Activated gamma-delta T cell treated with Interleukin-2 at 50 U/mL for 16 hours (primary cell): ENCODE measurements at places on chromosomes 7 and 10.

- no peak for DNase-seq
These were observed 119.8 kb downstream of the CACNA2D1 start for GRCh38 chr7:82323806-82324205.

GRCh38 chr7:86790383-86790782, 146.7 kb downstream of the GRM3 start:
- DNase-seq: no peak

DNA sequence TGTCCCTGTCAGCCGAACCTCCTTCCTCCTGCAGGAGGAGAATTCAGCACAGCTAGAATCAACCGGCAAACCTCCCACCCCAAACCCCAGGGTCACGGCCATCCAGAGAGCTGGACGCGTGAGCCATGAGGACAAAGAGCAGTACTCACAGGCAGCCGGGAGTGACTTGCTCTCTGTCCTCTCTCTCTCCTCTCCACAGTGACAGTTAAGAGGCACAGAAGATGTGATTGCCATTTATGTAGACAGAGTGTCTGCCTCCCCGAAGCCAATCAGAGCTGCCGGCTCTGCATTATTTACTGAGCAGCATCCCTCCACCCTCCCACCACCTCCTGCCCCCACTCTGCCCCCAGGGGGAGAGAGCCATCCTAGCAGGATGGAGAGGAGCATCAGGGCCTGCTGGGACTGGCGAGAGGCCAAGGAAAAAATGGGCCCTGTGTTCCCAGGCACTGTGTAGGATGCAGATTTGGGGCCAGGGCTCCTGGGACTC, 4.3 kb downstream of the DDC start:
- no peak for DNase-seq

DNA sequence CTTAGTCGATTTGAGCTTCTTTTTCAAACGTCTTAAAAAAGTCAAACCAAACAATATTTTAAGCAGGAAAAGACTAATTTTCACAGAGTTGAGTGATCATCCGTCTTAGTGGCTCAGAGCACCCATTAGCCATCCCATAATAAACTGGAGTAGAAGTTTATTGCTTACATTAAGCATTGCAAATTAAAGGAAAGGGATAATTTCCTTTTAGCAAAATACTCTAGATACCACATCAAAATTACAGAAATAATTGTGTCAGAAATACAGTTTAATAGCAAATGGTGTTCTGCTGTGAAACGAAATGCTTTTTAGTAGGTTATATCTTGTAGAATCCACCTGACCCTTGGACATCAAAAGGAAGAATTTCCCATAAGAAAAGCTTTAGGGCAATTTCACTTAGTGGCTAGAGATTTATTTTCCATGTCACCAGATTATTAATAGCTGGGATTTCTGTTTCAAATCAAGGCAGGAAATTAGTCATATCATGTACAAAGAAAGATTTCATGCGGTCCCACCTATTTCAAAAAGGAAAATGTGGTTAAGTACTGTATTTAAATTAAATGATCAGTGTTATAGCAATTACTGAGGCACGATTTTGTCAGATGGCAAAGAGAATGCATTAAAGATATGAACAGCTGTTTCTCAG, 96.2 kb downstream of the NPTX2 start:
- DNase-seq: no peak

DNA sequence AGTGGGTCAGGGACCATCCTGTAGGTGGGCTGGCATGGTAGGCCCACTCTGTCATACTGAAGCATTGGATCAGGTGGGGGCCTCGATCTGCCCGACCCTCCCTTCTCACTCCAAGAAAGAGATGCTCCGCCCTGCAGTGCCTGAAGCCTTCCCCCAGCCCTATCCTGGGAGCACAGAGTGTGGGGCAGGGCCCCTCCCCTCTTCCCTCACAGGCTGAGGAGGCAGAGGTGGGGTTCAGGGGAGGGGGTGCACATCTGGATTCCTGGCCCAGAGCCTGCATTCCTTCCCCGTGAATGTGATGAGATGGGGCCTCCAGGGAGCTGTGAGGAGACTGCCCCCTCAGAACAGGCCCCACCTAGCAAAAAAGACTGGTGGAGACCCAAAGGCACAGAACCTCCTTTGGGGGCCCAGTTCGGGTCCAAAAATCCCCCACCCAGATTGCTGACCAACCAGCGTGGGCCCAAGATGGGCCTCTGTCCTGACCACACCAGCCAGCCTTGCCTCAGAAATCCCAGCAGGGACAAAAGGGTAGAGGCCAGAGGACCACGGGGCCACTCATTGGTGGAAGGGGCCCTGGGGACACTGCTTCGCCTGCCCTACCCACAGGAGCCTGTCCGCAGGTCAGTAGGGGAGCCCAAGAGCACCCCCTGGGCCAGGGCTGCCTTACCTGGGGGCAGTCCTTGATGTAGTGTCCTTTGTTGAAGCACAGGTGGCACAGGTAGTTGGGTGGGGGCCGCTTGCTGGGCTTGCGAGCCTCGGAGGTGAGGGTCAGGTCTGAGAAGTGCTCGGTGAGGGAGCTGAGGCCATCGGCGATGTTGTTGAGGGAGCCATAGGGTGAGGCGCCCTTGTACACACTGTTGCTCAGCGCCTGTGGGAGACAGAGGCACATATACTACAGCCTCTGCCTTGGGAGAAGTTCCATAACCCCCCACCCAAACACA, 13.3 kb downstream of the ZCCHC24 start:
- DNase-seq: no peak

DNA sequence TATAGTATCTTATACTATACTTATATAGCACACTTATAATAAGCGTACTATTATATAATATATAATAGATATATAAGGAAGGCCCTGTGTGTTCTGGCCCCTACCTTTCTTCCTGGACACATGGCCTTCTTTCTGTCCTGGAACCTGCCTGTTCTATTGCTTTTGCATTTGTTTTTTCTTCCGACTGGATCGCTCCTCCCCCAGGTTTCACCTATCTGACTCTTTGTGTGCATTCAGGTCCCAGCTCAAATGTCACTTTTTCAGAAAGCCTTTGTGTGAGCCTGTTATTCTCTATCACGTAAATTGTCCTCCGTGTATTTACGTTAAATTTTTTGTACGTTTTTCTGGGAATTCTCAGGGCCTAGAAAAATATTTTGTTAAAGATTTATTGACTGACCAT, 2.9 kb upstream of the TRIM8 start:
- no peak for DNase-seq

- no peak for DNase-seq
These were observed 103.4 kb downstream of the SAMD9 start for GRCh38 chr7:93014410-93014809.

- DNase-seq: no peak
These were observed 126.5 kb upstream of the UNC5B start for GRCh38 chr10:71085689-71086438.

DNA sequence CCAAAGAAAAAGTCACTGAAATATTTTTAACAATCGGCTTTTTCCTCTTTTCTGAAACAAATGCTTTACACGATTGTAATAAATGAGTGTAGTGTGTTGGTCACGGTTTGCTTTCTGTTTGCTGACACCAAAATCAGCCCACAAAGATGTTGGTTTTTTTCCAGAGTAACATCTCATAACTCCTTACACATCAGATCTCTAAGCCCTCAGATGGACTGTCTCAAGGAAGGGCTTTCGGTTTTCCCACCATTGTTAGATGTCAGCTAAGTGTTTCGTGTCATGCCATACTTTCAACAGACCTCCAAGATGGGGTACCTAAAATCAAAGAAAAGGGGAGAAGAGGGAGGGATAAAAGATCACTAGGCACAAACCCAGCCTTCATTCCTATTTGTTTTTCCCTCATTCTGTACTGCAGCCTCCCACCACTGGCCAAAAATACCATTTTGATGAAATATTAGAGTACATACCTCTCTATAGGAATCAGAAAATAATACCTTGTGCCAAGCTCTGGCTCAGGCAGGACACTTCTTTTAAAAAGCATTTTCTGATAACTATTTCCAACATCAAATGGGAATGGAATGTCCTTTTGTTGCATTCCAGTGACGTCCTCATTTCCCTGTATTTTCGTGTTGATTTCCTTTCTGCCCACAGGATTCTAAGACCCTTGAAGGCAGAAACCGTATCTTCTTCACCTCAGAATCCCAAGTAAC, 159.1 kb downstream of the DGKI start:
- DNase-seq: no peak

- no peak for DNase-seq
These were observed 164.6 kb downstream of the PTPRN2 start for GRCh38 chr7:158422887-158423560.

- no peak for DNase-seq
These were observed 17.3 kb downstream of the NRAP start for GRCh38 chr10:113646336-113647201.

- DNase-seq: no peak
These were observed 160.5 kb downstream of the NRF1 start for GRCh38 chr7:129771928-129772479.

DNA sequence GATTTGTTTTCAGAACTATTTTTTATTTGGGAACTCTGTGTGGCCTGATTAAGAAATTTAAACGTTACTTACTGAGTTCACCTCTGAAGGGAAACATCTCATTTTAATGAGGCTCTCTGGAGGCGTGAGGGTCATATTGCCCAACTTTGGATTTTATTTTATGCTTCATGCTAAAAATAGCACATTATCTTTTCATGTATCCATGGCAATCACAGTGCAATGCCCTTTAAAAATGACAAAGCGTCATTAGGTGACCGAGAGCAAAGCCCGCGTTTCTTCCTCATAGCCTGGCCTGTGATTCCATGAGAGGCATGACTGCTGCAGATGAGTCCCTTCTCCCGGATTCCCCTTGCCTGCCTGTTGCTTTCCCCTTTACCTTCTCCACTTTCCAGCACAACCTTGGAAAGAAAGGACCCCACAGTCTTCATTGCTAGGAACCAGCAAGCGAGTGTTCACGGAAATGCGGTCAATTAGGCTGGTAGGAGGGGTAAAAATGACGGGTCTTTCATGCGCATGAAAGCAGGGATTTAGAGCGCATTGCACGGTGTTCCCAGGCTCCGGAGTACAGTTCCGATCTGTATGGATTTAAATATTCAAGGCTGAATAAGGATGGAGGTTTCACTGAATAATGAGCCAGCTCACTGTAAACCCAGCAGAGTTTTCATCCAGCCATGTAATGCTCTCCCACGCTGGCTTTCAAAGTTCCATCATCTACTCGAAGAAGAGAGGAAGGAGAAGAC, 98.2 kb upstream of the PITRM1 start:
- no peak for DNase-seq

GRCh38 chr10:18658271-18659124, 733 bp upstream of the ARL5B start:
- no peak for DNase-seq

GRCh38 chr7:46035166-46035565, 114.1 kb upstream of the IGFBP3 start:
- DNase-seq: no peak

DNA sequence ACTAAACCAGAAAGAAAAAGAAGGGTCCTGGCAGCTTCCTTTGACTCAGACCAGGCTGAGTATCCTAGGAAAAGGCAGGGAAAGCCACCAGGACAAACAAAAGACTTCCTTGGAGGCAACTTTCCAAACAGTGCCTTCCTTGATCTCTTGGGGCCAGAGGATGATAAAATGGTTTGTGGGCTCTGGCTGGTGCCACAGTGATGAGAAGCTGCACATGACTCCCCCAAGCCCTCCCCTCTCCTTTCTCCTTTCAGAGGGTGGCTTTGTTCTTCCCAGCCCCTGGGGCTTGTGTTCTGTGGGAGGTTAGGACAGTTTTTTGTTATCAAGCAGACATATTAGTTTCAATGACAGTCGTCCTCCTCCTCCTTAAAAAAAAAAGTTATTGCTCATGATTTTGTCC, 183.2 kb downstream of the SEM1 start:
- no peak for DNase-seq

- DNase-seq: no peak
These were observed 143.2 kb downstream of the PRKG1 start for GRCh38 chr10:51217505-51217904.

GRCh38 chr10:87723500-87723899, 63.8 kb downstream of the PAPSS2 start:
- no peak for DNase-seq

- DNase-seq: peak; percentile 40
These were observed 27.8 kb downstream of the NKX2-3 start for GRCh38 chr10:99560277-99561126.

- DNase-seq: no peak
These were observed 382.4 kb downstream of the BBS9 start for GRCh38 chr7:33511778-33512177.

GRCh38 chr7:114392686-114393085, 21.9 kb upstream of the FOXP2 start:
- no peak for DNase-seq

GRCh38 chr10:74949843-74950765, 123.7 kb downstream of the KAT6B start:
- DNase-seq: no peak

- DNase-seq: no peak
These were observed 162.9 kb downstream of the CDK14 start for GRCh38 chr7:90758933-90759562.

- DNase-seq: no peak
These were observed 27.2 kb downstream of the TAS2R41 start for GRCh38 chr7:143504937-143505297.

DNA sequence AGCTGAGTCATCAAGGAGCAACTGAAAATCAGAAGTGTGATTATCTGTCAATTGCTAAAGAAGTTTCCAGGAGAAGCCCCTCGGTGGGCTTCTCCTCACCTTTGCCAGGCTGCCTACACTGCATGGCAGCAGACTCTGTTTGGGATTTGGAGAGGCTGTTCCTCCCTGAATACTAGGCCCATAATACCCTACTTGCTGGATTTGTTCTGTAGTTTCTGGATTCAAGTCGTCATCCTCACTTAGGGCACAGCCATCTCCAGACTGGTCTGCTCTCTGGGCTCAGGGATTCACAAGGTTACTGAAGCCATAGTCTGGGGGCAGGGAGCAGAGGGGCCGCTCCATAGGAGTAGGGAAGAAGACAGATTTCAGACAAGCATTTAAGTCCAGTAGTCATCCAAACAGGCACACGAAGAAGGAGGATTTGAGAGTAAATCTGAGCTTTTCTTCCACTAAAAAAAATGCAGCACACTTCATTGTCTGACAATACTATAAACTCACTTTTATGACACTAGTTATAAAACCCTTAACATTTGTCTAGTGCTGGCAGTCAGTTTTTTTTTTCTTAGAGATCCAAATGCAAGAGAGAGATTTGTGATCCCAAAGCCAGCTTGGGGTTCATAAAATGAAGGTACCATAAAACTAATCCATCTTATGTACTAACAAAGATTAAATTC, 723.3 kb downstream of the GRID1 start:
- no peak for DNase-seq

- DNase-seq: no peak
These were observed 116.5 kb downstream of the ZMIZ1 start for GRCh38 chr10:79185067-79185774.

DNA sequence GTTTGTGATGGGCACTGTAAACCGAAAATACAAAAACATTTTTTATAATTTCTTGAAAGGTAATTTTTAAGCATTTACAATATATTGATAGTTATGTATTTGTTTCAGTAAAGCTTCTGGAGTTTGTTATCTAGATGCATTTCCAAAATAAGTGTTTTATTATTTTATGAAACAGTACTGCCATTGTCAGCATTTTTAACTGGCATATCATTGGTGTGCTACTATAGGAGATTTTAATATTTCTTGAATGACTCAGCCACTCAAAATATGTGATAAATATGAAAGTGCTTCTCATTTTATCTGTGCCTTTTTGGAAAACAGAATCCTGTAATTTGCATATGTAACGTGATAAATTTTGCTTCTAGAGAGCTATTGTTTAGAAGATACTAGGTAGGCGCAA, 97.9 kb downstream of the ANKIB1 start:
- no peak for DNase-seq

- DNase-seq: no peak
These were observed 654 bp upstream of the SLF2 start for GRCh38 chr10:100912013-100912604.
